ENCODE measurements at places on chromosomes 3 and 15. TPM values are rescaled to one million over a fixed set of nuclear protein-coding genes. Genes with fewer than 3 reads are reported as not detected.

Gene REC114
- total RNA-seq: not detected

Gene HTR3E
- not detected for total RNA-seq

DNA sequence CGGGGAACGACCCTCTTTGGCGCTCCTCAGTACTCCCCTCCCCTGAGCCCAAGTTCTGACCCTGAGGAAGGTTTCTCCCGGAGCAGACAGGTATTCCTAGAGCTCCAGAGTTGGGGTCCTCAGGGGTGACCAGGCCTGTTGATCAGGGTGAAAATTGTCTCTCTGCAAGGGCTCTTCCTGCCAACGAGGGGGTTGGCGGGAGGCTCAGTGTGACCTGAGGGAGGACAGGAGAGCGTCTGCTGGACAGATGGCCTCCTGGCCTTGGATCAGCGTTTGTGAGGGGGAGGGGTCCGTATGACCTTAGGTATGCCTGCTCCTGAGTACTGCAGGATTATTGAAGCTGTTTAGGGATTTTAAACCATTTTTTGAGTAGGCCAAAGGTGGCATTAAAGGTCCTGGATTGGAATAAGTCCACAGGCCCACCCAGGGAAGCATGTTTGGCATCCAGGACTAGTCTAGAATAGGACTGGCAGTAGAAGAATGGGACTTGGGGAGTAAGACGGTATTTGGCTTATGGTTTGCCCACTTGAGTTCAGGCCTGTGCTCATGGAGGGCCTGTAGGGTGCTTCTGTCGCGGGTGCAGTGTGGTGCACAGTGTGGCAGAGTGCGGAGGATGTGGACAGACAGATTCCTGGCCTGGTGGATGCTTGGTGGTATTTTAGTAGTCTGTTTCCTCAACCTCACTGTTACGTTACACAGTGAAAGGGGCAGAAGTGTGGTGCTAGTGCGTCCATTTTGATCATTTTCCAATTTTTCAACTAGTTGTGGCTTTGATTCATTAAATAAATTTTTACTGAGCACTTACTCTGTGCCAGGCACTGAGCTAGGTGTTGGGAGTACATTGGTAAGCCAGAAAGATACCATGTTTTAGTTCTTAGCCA, 959 bp downstream of the ZNF592 start:
- DNase-seq: peak; percentile 62

Gene RPUSD2
- 24.3 TPM for total RNA-seq

Gene SOX14
- total RNA-seq: not detected

DNA sequence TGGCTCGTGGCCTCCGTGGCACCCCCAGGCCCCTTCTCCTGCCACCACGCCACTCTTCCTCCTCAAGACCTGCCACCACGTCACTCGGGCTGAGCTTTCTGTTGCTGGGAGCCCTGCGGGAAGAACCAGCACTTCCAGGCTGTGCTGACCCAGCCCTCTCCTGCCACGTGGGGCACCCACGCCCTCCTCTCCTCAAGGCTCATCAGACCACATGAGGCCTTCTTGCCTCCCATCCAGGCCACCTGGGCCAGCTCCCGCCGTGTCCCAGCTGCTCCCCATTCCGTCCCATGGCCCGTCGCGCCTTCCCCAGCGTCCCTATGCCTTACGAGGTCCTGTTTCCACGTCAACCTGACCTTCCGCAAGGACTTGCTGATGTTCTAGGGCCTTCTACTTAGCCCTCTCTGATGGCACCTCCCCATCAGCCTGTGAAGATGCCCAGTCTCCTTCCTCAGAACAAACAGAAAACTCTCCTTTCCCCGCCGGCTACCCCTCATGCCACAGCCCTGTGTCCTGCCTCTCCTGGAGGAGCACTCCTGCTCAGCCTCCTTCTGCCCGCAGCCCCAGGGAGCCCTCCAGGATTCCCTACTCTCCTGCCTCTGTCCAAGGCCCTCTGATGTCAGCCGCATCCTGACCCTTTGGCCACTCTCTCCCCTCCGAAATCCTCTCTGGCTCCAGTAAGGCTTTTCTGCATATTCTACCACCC, 71.1 kb upstream of the BLM start:
- no peak for DNase-seq

Gene APOD
- not detected for total RNA-seq

Gene CLDN18
- total RNA-seq: not detected
